ENCODE measurements at places on chromosomes 7 and 10.

DNA sequence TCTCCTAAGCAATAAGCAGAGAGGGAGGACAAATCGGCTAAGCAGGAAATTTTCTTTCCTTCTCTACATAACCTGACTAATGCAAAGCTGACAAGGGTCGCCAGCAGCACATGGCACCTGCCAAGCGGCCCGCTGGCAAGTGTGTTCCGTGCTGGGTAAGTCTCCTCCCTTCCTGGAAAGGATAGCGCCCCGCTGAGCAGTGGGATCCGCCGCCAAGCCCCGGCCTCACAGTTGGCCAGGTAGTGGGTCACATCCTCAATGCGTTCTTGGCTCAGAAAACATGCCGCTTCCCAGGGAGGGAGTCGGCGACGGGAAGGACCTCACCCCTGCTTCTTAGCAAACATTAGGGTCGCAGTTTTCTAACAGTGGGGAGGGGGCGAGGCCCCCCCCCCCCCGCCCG is 488.9 kb upstream of the NUPR2 start:
- DNase-seq: no peak

DNA sequence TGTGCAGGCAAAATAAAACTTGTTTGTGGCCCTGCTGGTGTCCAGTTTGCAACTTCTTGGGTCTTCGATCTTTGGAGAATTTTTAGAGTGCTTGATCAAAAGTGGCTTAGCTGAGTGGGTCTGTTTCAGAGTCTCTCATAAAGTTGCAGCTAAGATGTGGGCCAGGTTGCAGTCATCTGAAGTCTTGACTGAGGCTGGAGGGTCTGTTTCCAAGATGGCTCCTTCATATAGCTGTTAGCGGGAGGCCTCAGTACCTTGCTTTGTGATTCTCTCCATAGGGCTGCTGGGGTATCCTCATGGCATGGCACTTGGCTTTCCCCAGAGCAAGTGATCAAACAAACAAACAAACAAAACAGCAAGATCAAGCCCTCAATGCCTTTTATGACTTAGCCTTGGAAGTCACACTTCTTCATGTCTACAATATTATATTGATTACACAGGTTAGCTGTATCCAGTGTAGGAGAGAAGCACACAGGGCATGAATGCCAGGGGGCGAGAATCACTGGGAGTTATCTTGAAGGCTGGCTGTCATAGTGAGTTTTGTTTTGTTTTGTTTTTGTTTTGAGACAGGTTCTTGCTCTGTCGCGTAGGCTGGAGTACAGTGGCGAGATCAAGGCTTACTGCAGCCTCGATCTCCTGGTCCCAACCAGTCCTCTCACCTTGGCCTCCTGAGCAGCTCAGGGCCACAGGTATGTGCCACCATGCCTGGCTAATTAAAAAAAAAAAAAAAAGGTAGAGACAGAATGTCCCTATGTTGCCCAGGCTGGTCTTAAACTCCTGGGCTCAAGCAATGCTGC is 10.2 kb downstream of the CYP26A1 start:
- no peak for DNase-seq

DNA sequence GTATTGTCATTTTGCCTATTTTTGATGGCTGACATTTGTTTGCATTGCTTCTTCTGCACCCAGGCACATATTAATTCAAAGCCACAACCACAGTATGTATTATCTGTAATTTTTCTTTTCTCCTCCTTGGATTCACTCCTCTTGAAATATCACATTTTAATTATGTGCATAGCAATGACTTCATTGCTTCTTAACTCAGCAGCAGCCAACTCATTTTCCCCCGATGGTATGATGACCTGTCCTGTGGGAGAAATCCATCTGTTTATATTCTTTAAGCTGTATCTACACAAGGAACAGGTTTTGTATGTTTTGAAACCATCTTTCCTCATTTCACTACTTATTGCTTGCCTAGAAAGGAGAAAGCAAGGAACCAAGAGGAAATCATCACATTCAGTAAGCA is 588.8 kb downstream of the INHBA start:
- no peak for DNase-seq

- DNase-seq: no peak
Observed at GRCh38 chr7:116212869-116213268, 2.5 kb downstream of the TES start.

DNA sequence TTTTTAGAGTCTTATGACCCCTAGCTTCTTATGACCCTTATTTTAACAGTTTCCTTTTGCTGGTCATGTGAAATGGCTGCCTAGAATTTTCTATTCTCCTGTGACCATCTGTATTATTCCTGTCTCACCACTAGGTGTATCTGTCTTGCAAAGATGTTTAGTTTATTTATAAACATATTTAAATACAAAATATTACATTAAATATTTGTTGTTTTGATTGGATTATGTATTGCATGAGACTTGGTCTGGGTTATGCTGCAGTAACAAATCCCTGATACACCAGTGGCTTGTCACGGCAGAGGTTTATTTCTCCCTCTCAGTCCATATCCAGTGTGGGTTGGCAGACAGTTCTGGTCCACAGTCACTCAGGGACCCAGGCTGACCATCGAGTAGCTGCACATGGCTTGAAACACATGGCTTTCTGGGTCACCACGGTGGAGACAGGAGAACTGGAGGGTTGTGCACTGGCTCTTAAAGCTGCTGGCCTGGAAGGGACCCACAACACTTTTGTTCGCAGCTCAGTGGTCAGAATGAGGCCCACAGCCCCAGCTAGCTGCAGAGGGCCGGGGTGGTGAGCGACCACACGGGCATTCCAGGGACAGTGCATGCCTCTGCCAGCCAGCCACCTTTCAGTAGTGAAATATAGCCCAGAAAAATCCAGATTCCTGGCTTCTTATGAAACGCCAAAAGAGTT is 7.4 kb downstream of the RASSF4 start:
- DNase-seq: no peak

DNA sequence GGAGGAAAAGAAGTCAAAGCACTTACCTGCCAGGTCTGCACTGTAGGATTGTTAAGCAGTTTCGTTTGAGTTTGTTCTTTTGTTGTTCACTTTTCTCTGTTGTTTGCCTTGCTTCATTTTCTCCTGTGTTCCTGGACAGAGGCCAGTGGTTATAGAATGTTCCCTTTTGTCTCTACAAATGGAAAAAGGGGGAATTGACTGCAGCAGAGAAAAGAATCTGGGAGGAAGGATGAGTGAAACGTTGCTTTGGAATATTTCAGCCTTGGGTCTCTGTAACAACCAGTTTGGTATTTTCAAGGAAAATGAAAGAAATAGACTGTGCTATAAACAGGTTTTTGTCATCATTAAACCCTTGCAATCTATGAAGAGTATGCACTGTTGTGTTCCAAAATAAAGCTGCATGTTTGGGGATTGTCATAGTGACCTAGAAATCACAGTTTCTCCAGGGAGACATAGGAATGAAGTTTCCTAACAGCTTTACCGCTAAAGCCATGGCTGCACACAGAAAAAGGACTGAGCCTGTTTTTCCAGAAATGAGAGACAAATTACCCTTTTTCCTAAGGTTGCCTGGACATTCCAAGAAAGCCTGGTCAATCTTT is 60.8 kb upstream of the HABP2 start:
- DNase-seq: no peak

DNA sequence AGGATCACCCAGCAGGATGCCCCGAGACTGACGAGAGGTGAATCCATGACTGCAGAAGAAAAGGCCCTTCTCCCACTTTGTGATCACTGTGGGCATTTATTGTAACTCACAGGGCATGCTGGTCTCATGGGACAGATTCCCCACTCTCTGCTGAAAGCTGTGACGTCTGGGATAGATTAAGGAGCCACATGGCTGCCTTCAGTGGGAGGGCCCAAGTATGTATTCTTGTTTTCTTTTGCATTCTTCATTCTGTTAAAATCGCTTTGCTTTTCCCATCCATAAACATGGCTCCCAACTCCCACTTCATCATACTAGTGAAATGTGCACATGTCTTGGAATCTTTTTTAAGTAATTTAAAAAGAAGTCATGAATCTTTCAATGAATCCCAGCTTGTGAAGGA is 67.2 kb downstream of the FAM107B start:
- no peak for DNase-seq

DNA sequence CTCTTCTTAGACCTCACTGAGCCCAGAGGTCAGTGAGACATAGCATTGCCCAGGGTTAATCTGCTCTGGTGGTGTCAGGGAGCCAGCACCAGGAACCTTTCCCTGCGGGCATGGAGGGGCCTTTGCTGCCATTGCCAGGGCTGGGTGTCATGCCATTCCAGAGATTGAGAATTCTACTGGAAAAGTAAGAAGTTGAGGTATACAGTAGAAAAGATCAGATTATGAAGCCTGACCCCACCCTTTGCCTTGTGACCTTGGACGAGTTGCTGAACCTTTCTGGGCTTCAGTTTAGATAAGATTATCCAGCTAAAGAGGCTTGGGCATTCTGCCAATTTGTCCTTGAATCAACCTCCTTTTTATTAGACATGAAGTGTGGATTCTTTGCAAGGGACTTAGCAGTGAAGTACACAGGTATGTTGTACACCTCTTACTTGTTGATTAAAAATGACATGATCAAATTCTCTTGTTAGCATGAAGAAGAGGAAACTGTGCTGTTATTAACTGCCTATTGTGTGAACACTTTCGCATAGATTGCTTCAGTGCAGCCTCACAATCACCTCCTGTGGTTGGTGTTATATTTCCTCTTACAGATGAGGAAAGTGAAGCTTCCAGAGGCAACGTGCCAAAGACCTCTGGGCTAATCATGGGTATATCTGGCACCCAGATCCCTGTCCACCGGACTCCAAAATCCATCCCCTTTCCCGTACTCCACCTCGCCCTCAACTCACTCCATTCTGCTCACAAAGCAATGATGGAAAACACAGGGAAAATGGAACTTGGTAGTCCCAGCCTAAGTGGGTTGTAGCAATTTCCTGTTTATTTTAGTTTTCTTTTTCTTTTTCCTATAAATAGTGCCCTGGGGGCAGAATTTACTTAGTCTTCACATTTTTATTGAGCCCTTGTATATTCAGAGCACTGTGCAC is 151.3 kb downstream of the CAMK1D start:
- peak; percentile 47 for DNase-seq

GRCh38 chr10:60123172-60123571 is 216.8 kb upstream of the CCDC6 start:
- DNase-seq: no peak

DNA sequence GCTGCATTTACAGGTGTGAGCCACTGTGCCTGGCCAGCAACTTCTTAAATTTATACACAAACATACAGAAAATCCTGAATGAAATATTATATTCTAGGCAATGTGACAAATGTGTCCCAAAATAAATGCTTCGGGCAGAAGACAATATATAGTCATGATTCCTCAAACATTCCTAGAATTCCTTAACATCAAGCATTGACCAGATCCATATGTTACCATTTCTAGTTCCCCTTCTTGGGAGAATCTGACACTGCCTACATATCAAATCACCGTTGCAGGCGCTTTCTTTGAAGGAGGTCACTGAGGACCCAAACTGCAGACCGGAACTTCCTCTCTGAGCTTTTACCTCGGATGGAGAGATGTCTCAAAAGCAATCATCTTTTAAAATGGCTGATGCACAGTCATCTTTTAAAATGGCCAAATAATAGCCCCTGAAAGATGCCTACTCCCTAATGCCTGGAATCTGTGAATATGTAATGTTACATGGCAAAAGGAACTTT is 323.5 kb downstream of the PHF14 start:
- DNase-seq: no peak

DNA sequence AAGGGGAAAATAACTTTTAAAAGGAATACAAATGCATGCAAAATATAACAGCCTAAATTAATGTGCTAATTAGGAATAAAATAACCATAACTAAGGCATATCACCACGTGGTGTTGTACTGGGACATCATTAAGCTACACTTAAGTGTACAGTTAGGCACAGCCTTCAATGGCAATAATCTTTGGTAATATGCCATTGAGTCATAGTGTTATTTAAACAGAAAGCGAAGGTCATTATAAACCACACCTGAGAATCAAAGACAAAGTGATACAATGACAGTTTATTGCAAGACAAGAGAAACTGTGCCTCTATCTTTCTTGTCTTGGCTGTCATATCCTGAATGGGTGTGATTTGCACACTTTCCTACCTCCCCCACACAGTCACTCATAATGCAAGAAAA is 30.5 kb upstream of the AUTS2 start:
- no peak for DNase-seq

DNA sequence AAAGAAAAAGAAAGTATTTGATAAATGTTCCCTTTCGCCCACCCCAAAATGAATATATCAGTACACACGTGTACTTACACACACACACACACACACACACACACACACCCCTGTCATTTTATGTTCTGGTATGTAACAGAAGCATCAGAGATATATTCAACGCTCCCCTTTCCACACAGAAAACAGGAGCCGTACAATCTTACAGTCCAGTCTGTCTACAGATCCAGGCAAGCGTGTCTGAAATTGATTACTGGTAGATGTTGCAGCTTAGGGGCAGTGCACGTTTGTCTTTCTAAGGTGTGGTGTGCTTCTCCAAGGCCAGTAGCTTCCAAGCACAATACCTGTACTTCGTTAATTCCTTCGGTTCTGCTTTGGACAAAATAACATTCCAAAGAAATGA is 143.7 kb upstream of the RNF32 start:
- DNase-seq: no peak

DNA sequence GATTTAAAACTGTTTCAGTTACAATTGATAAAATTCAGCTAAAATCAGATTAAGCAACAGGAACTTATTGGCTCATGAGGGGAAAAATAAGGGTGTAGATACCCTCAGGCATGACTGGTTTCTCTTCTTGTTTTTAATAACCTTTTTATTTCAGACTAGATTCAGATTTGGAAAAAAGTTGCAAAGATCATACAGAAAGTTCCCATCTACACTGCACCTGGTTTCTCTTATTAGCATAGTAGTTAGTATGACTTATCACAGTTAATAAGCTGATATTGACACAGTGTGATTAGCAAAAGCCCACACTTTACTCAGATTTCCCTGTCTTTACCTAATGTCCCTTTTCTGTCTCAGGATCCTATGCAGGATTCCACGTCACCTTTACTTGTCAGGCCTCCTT is 53.3 kb downstream of the HTR5A start:
- DNase-seq: no peak

DNA sequence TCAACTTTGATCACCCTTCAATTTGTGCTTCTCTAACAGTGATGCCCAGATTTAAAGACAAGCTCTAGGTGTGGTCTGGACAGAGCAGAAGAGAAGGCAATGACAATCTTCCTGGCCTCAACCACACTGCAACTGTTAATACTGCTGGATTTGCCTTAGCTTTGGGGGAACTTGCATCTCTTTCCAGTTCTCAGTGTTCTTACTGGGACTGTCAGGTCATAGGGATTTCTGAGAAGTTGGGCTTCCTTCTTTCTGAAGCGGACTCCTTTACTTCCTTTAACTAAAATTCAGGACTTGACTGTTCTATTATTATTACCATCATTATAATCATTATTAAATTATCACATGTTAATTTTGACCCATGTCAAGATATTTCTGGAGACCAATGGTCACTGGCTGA is 80.8 kb downstream of the OSBPL3 start:
- no peak for DNase-seq

- DNase-seq: no peak
Observed at GRCh38 chr10:114477285-114477684, 73.0 kb upstream of the AFAP1L2 start.

- no peak for DNase-seq
Observed at GRCh38 chr7:120169996-120170783, 102.8 kb upstream of the KCND2 start.

Data from Kasumi-1 (cell line).